ENCODE measurements at places on chromosomes 7 and 10. TPM values are rescaled to one million over a fixed set of nuclear protein-coding genes. Genes with fewer than 3 reads are reported as not detected.
A peak's percentile ranks its signal among the peaks of the same experiment; 100 is the strongest.

MEPCE gene
- total RNA-seq = 33.0 TPM

FRMPD2 gene
- 0.06 TPM for total RNA-seq

PKD2L1 gene
- total RNA-seq = not detected

GPR141 gene
- total RNA-seq = 8.6 TPM

GARIN1A gene
- 3.4 TPM for total RNA-seq

NPFFR1 gene
- 0.21 TPM for total RNA-seq

UBN2 gene
- 19.1 TPM for total RNA-seq

DYNC1I1 gene
- 1.9 TPM for total RNA-seq

DNA sequence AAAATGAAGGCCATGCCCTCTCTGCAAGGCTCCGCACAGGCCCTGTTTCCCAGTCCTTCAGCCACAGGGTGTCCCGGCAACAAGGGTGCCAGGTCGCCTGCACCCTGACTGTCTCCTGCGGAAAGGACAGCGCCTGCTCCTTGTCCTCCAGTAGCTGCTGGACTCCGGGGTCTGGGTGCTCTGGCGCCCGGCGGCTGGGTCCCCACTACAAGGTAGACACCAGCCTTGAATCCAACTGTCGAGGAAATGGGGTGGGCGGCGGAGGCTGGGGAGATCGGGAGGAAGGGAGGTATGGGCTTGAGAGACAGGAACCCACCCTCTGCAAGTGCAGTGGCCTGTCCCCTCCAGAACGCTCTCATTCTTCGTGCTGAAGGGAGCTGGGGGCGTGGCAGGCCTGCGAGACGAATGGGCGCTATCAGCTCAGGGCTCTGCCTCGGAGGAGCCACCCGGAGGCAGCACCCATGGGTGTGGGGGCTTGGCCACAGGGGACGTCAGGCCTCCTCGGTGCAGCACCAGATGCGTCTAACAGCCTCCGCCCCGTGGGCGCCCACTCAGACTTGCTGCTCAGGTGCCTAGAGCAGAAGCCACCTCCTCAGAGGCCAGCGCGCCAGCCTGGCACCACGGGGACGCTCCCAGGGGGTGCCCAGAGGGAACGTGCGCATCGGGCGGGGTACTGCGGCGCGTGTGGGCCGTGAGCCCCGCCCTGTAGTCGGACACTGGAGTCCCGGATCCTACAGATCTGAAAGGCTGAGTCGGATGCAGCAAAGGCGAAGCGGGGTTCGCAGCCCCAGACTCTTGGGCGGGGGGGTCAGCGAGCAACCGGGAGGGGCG is 15.6 kb downstream of the ADAM8 start:
- peak; percentile 91 for DNase-seq

DNA sequence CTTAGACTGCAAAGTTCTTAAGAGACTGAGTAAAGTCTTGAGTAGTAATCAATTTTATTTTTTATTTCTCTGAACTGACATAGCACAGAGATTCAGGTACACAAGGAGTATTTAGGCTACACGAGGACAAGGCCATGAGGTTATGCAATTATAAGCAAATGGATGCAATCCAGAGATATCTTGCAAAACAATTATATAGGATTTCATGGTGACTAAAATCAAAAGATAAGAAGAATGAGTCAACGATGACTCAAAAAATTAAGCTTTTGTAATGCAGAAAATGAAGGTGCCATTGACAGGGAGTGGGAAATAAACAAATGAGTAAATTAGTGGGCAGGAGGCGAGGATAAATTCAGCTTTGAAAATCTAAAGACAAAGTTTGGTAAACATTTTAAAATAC is 66.7 kb upstream of the MYO3A start:
- no peak for DNase-seq

- DNase-seq = no peak
Measured at GRCh38 chr7:143013893-143014292, 13.0 kb downstream of the OR9A2 start.

DNA sequence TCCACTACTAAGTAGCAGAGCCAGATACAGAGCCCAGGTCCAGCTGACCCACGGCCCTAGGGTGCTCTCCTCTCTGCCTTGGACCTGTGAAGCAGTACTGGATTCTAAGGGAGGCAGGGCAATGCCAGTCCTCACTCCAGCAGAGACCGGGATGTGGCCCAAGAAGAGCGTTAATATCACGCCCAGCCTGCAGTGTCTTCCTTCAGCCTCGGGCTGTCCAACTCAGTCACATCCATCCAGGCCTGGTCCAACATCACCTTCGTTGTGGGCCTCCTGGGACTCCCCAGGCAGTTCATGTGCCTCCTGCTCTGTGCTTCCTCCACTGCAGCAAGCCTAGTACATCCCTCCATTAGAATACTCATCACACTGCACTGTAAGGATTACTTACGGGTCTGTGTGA is 114.5 kb downstream of the GRID1 start:
- DNase-seq = no peak

GRCh38 chr10:79235765-79236432 is 111.4 kb upstream of the PPIF start:
- DNase-seq = no peak

- no peak for DNase-seq
Measured at GRCh38 chr7:95777269-95777668, 4.9 kb downstream of the DYNC1I1 start.

- no peak for DNase-seq
Measured at GRCh38 chr10:98364432-98365102, 50.4 kb downstream of the PYROXD2 start.

DNA sequence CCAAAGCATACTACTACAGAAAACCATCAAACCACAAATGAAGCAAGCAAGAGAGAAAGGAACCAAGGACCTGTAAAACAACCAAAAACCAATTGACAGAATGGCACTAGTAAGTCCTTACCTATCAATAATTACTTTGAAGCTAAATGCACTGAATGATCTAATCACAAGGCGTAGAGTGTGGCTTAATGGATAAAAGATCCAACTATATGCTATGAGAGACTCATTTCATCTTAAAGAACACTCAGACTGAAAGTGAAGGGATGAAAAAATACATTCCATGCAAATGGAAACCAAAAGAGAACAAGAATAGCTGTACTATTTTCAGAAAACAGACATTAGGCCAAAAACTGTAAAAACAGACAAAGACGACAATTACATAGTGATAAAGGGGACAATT is 70.7 kb downstream of the CRPPA start:
- no peak for DNase-seq

DNA sequence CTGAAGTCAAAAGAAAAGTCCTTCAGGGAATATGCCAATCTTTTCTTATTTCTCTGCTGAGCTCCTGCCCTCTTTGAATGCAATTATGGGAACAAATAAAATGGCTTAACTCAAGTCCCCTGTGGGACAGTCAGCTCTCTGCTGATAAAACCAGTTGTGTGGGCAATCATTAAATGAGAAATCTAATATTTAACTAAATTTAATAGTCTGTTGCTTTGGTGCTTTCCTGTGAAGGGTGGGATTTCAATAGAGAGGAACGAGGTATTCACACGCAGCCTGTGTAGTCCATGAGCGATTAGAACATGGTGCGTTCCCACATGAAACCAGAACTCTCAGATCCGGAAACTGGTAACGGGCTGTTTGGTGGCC is 138.4 kb downstream of the PAXIP1 start:
- no peak for DNase-seq

GRCh38 chr7:129924602-129925001 is 28.2 kb downstream of the UBE2H start:
- no peak for DNase-seq

- DNase-seq = no peak
Measured at GRCh38 chr7:144769352-144769751, 66.5 kb downstream of the TPK1 start.

GRCh38 chr7:77980087-77980713 is 181.6 kb downstream of the PHTF2 start:
- DNase-seq = no peak

DNA sequence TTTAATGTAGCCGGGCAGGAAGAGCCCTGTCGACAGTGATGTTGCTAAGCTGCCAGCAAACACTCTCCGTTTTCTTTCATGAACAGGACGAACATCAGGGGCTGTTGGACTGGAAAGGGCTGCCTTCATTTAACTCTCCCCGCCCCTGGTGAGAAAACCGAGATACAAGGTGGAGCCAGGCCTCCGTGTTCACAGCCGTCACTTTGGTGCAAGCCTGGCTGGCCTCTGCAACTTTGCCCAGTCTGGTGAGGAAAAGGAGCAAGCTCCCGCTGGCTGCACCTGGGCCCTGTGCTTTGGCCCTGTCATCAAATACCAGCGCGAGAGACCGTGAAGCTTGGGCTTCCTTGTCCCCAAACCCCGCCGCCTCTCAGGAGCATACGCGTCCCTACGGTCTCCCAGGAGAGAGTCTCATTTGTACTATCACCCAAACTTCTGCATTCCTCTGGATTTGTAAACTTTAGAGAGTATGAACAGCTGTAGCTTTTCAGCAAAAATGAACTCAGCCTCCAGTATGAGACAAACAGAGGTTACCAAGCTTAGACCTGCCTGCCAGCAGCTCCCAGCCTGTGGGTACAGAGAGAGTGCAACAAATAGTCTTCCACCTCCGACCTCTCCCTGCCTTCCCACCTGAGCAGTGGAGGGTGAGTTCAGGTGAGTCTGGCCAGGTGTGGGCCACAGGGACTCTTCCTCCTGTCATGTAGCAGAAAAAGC is 445.3 kb upstream of the MGMT start:
- no peak for DNase-seq

- no peak for DNase-seq
Measured at GRCh38 chr7:87872346-87872745, 3.8 kb downstream of the SLC25A40 start.

DNA sequence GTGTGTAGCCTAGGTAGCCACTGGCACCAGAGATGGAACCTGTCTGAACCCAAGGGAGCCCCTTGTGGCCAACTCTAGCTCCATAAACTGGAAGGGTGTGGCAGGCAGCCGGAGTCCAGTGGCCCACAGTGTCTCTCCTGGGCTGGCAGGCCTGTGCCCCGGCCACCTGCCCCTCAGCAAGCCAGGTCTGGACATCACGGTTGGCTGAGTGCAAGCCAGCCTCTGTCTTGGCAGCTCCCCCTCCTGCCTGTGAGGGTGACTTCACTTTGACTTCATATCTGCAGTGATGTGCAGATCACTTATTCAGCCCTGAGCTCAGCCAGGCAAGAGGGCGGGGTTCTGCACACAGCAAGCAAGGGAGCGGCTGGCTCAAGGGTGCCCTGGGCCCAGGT is 1.3 kb upstream of the RET start:
- DNase-seq = peak; percentile 57

- no peak for DNase-seq
Measured at GRCh38 chr7:28882869-28883470, 75.2 kb downstream of the TRIL start.
